ENCODE measurements at places on chromosomes 2 and 18.
A peak's percentile ranks its signal among the peaks of the same experiment; 100 is the strongest.

GRCh38 chr2:72129681-72130340 is 17.9 kb downstream of the CYP26B1 start:
- peak; percentile 34 for DNase-seq

- DNase-seq = no peak
These were observed 101.1 kb downstream of the PMS1 start for GRCh38 chr2:189885368-189885767.

GRCh38 chr2:85541753-85542457 is 2.9 kb downstream of the MAT2A start:
- no peak for DNase-seq

- no peak for DNase-seq
These were observed 36.7 kb upstream of the NEB start for GRCh38 chr2:151770995-151771394.

DNA sequence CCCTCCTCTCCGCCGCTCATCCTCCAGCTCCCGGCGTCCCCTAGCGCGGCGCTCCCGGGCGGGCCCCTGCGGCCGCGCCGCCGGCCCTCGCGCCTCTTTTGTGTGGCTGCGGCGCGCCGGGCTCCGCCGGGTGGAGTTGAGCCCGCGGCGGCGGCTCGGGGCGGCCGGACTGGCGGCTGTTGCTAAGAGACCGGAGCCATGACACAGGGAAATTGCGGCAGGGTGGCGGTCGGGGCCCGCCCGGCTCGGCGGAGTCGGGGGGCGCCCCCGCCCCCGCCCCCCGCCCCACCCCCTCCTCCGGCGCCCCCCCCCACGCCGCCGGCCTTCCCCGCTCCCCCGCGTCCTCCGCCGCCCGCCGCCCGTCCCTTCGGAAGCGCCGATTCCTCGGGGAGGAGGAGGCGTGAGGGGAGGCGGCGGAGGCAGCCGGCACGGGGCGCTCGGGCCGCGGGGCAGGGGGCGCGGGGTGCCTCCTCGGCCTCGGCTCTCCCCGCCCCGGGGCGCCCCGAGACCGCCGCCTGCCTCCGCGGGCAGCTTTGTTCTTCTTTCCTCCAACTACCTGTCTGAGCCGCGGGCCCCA is at the start of gene TMEM200C:
Gene TMEM200C, minus strand, starts transcription at position 224 of the 577 bp plus-strand sequence. CDS start 3,459 bp downstream, outside the sequence.
- DNase-seq = peak; percentile 15

- DNase-seq = no peak
These were observed 19.1 kb downstream of the CYP27C1 start for GRCh38 chr2:127200962-127201361.

GRCh38 chr18:73545472-73545871 is 602.2 kb downstream of the FBXO15 start:
- DNase-seq = no peak

DNA sequence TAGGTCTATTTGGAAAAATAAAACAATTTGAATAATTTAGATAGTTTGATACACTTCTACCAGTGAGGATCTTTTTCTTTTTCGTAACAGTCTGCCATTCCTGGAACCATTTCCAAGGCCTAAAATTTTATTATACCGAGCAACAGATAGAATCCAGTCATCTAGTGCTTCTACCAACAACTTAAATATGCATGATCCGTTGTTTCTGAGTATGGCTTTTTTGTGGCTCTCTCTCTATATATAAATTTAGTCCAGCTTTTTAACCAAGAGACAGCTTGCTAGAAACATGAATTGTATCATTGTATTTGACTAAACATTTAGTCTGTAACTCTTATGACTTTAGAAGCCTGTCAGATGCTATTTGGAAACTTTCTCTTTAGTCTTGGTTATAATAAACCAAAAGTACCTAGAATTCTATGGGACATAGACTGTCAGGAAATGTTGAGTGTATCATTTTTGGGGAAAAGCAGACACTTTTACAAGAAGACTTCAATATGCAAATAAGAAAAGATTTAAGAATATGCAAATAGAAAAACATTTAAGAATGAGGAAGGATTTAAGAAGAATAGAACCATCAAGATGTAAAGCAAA is 161.4 kb downstream of the ZEB2 start:
- DNase-seq = no peak

DNA sequence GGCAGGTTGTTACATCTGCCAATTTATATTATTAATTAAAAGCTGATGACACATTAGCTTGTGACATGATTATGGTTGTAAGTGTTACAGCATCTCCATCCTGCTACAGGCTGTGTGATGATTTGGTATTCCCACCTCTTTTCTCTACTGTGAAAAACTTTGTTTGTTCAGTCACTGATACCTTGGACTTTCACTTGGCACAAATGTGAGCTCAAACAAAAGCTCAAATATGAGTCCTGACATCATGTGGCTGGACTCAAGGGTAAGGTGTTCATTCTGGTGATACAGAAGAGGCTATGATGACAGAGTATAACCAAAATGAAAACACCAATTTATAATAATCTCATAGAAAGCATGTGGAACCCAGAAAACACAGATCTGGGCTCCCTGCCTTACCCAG is 11.4 kb upstream of the IL36A start:
- no peak for DNase-seq

DNA sequence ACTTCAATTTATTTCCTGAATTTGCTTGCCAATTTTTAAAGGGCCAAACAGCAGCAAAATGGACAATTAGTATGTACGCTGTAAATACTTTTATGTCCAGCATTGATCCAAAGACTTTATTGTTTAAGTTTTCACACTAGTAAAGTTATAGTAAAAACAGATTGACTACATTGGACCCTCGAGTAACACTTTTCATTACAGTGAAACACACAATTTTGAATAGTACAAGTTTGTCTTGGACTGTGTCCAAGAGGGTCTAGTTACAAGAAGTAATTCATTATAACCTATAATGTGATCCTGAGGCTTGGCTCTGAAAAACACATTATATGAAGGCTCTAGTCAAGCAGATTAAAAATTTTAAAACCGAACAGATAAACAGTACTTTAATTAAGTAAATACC is 11.4 kb upstream of the RBBP8 start:
- DNase-seq = no peak

- peak; percentile 98 for DNase-seq
These were observed 49.3 kb downstream of the ALPK2 start for GRCh38 chr18:58579561-58580047.

- DNase-seq = no peak
These were observed 132.6 kb upstream of the ZNF236 start for GRCh38 chr18:76689646-76690264.

DNA sequence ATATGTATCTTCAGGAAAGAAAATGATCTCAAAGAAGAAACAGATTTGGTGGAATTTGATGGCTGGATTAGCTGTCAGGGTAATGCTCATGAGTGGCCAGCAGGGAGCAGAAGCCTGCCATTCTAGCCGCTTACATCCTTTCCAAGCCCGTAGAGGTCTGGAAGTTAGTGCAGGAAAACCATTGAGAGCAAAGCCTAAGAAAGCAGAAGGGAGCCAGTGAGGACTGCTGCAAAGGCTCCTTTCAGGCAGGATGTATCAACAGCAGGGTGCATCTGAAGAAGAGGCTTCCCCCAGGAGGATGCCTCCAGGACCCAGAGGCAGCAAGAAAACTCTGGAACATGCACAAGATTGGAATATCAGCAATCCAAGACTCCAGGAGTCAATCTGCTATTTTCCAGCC is 22.9 kb upstream of the LBH start:
- DNase-seq = peak; percentile 84

GRCh38 chr18:8367217-8367988 is 241.8 kb upstream of the RAB12 start:
- no peak for DNase-seq

DNA sequence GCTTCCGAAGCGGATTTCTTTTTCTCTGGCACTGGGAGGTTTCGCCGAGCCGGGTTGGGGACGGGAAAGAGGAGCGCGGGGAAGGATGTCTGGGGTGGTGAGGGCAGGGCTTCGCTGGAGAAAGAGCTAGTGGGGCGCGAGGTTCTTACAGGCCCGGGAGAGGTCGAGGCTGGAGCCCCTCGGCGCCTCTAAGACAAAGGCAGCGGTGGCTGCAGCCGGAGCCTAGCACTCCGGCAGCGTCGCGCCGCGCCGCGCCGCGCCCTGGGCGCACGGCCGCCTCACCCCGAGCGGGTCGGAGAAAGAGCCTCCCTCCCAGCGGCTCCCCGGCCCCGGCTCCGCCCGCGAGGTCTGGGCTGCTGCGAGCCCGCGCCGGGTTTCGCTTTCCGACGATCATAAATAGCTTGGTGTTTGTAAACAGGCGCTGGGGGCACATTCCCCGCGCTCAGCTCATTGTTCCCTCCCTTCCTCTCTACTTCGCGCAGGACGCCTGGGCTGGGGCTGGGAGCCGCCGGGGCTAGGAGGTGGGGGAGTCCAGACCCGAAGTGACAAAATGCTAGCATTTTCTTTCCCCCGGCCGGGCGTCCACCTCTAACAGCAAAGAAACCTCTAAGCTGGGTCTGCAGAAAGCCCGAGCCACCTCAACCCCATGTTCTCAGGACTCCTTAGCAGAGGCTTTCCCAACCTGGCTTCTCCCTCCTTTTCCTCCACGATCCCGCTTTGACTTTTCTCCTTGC is 813 bp upstream of the MEIS1 start:
- DNase-seq = peak; percentile 74

DNA sequence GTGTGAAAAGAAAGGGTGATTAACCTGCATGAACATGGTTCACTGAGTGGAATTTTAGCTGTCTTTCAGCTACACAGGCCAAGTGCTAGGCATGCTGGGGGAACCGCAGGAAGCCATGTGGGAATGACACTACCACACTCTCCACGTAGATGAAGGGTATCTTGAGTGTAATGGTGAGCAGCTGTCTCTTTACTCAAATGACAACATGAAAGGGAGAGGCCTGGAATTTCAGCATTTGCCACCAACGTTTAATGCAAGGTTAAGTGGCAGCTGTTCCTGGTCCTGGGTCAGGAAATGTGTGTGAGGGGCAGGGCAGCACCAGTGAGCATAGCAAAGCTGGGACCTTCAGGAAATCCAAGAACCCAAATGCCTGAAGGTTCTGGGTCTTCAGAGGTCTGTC is 588.4 kb downstream of the SLC4A3 start:
- DNase-seq = no peak

- peak; percentile 75 for DNase-seq
These were observed 33.5 kb downstream of the EPB41L3 start for GRCh38 chr18:5510135-5510846.

DNA sequence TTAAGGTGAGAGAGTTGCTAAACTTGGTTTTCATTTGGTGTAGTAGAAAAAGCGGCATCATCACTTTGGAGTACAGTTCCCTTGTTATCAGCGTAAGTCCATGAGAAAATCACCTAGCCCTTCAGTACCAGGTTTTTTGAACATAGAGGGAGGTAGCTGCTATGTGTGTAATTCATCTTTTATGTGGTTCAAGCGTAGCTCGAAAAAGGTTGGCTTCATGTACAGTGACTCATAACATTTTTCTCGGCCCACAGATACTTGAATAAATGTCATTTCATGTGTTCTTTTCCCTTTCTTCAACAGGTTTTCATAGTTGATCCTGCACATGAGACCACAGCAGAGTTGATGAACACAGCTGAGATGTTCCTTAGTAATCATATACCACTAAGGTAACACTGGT is 43.6 kb downstream of the UGGT1 start:
- DNase-seq = no peak

Data from fibroblast of skin of scalp (primary cell).